ENCODE measurements at places on chromosomes 6 and 20.

- DNase-seq = no peak
Observed at GRCh38 chr6:25743868-25744267, 10.7 kb upstream of the SLC17A4 start.

DNA sequence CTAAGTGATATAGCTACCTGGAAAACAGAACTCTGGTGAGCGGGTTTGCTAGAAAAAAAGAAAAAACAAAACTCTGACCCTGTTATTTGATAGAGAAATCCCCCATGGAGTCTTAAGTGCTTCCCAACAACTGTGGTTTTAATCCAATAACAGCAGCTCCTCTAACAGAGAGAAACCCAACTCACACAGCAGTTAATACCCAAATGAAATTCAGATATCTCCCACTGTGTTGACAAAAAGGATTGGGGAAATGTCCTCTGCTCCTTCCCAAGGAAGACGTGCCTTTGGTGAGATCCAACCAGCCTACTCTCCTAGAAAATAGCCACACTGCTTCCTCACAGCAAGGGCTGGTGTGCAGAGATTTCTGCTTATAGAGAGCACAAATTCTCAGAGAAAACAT is 200.4 kb upstream of the FBXL4 start:
- DNase-seq = no peak

DNA sequence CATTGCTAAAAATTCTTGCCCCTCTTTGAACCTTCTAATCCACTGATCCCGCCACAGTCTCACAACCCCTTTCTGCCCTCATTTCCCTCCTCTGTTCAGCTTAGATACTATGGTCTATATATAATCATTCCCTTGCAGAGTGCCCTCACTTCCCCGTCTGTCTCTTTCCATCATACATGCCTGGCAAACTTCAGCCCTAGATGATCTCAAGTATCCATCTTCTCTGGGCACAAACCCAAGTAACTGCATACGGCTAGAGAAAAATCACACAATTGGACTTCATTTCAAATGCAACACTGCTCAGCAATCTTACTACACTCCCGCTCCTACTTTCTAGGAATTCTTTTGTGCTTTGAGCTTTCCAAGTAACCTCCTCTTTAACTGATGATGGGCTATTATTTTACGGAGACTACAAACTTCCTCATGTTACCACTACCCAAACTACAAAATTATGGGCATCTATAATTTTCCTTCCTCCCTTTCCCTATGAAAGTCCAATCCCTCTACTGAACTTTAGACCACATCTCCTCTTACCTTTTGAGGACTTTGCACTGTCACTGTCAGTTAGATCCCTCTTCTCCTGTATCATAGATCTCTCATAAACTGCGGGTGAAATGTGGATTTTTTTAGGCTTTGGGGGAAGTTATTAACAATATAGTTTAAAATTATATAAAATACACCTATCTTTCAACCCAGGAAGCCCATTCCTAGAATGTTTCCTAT is 135.6 kb downstream of the BTBD9 start:
- no peak for DNase-seq

- no peak for DNase-seq
Observed at GRCh38 chr6:48229841-48230240, 118.8 kb upstream of the PTCHD4 start.

GRCh38 chr6:34181908-34182307 is 36.0 kb upstream of the GRM4 start:
- no peak for DNase-seq

GRCh38 chr6:3061501-3061941 is 6.8 kb upstream of the RIPK1 start:
- no peak for DNase-seq

DNA sequence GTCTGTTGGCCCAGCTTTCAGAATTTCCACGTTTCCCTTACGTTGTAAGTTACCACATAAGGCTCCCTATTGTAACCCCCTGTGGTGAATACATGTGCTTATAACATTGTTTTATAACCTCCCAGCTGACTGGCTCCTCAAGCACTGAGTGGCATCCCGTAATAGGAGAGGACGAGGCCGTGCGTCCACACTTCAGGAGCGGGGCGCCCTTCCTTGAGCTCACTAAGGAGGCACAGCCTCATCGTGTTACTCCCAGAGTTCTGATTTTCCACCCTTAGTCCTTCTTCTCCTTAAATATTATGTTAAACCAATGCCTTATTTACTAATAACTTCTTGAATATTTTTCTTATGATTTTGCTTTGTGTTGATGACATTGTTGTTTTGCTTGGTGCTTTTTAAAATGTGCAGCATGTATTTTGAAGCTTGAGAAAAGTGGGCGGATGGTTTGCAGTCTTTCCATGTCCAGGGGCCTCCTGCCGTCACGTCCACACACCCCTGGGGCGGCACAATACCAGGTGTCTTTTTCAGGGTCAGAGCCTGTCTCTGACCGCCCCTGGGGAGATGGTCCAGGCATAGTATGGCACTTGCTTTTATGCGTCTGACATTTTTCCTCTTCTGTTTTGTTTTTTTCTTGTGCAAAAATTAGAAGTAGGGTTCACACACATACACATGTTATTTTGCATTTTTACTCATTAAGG is 181.8 kb downstream of the DLL1 start:
- DNase-seq = no peak

DNA sequence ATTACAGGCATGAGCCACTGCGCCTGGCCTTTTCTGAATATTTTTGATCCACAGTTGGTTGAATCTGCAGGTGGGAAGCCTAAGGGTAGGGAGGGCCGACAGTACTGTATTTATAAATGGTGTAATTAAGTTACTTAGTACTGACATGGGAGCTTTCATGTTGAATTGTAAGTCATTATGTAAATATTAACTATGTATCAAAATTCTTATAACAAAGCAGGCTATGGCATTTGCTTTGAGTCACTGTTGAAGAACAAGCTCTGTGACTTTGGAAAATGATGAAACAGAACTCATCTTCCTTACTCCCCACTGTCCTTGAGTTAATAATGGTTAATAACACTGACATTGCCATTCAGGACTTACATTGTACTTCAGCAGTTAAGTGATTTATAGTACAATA is 63.0 kb upstream of the TXNDC5 start:
- DNase-seq = no peak

- no peak for DNase-seq
Observed at GRCh38 chr6:6620766-6621425, 32.4 kb downstream of the LY86 start.

GRCh38 chr20:18973529-18974173 is 160.1 kb downstream of the SCP2D1 start:
- DNase-seq = no peak

DNA sequence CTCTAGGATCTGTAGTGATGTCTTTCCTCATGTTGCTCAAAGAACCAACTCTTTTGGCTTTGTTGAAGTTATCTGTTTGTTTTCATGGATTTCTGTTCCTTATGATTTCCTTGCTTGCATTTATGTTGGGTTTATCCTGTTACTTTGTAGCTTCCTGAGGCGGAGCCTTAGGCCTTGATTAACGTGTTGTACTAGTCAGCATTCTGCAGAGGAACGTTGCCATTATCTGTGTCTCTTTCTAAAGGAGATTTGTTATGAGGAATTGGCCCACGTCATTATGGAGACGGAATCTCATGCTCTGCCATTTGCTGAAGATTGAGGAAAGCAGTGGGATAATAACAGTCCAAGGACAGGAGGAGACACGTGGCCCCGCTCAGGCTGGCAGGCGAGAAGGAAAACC is 29.9 kb downstream of the UCKL1 start:
- no peak for DNase-seq

- DNase-seq = no peak
Observed at GRCh38 chr6:111997853-111998208, 56.1 kb upstream of the CCN6 start.

DNA sequence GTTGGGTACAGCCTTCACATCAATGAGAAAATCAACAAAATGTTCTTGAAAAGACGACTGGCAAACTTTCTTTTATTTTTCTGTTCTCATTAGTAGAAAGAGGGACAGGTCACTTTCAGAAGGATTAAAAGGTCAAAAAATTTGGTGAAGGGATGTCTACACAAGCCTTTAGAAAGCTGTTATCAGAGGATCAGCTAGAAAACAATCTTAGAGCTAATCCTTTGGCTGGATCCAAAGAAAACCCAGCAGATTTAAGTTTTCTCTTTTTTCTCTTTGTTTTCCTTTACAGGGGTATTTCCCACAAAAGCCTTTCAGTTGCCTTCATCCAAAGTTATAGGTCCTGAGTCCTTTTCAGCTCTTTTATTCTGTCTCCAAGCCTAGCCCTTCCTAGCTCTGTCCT is 57.3 kb upstream of the EDN1 start:
- no peak for DNase-seq

DNA sequence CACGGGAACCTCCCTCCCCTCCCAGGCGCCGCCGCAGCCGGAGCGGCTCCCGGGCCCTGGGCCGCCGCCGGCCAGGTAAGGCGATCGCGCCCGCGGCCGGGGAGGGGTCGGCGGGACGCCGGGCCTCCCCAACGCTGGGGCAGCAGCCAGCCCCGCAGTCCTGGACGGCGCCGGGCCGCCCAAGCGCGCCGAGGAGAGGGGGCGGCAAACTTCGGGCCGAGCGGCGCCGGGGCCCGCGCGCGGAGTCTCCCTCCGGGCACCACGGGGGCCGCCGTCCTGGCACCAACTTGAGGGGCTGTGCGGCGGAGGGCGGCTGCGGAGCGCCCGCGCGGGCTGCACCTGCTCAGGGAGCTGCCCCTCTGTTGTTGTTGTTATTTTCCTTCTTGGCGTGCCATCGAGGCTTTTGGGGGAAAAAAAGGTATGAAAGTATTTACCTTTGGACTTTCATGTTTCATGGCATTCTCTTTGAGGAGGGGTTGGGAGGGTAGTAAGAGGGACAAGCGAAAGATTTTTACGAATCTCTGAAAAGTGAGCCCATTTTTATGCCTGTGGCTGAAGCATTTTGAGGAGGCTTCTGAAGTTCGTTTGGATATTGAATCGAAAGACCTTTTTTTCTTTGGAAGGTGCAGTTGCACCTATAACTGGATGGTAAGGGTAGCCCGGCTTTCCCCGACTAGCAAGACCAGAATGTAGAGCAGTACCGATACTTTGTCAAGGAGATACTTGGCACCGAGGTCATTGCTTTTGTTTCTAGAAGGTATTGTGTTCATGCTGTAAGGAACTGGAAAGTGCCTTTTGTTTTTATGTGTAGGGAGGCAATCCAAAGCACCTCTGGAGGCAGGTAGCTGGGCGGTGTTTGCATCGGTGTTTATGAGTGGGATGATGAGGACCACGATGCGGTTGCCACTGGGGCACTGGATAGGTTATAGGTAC is at the start of gene RNF182:
RNF182 (plus strand) TSS at position 4 of the 933 bp plus-strand sequence. CDS start 52,168 bp downstream, outside the sequence.
- DNase-seq = peak; percentile 38

DNA sequence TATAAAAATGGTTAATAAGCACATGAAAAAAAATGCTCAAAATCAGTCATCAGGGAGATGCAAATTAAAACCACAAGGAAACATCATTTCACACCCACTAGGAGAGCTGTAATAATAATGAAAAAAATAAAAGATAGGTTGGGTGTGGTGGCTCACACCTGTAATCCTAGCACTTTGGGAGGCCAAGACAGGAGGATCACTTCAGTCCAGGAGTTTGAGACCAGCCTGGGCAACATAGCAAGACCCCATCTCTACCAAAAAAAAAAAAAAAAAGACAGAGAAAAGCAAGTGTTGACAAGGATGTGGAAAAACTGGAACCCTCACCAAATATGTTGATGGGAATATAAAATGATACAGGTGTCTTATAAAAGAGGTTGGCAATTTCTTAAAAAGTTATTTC is 3.0 kb upstream of the MYLK4 start:
- no peak for DNase-seq

GRCh38 chr6:21259660-21260059 is 333.9 kb upstream of the SOX4 start:
- no peak for DNase-seq

DNA sequence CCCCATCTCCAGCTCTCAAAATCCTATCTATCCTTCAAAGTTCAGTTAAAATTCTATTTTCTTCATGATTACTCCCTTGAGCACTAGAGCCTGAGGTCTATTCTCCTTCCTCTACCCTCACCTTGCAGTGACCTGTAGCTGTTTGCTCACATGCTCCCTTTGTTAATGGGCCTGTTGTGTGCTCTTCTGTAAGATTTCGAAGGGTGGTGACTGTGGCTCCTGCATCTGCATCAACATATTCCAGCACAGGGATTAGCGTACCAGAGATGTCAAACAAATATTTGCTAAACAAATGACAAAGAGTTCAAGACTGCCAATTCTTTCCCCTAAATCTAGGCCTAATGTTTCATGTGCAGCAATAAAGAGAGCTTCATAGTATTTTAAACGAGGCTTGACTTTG is 69.5 kb downstream of the ELOVL5 start:
- DNase-seq = no peak

- DNase-seq = no peak
Observed at GRCh38 chr20:57394121-57395082, 3.2 kb downstream of the RBM38 start.

- no peak for DNase-seq
Observed at GRCh38 chr20:36808317-36809257, 35.0 kb upstream of the DSN1 start.

DNA sequence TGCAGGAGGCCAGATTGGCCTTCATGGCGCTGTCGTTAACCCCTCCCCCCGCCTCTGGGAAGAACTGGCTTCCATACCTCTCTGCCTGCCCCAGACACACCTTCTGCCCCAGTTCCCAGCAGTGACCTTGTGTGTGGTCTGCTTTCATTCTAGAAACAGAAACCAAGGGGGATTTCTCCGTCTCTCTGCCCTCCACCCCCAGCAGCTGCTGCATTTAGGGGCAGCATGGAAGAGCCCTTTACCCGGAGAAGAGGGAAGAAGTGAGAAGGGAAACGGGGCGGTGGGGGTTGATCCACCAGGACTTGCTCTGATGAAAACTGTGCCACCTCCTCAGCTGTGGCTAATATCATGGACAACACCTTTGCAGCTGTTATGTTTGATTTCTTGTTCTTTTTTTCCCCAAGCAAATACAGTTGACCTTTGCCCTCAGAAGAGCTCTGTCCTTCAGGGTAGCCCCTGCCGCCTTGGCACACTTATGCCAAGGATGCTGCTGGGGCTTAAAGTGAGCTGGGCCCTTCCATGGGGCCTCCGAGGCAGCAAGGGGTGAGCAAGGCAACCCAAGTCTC is 6.1 kb downstream of the GLP1R start:
- no peak for DNase-seq

DNA sequence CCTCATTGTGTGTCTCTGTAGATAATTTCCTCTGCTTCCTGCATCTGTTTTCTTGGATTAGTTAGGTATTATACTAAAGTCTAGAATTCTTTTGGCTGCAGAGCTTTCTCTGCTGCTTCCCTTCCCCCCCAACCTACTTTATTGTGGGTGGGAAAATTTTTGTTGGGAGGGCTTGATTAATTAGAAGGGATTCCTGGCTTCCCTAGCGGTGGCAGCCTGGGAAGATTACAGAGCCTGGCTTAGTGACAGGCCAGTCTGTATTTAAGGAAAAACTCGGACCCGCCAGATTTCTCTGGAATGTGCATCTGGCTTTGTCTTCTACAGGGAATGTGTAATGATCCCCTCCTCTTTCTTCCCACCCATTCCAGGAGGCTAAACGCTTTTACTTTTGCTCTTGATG is 31.2 kb downstream of the SLX4IP start:
- DNase-seq = no peak

Data from NCI-H2081 (cell line).